Spleen (tissue), 13 donors: ENCODE measurements at places on chromosomes 5 and 9. TPM values are rescaled to one million over a fixed set of nuclear protein-coding genes. Genes with fewer than 3 reads are reported as not detected.

GRCh38 chr5:125295405-125295872 lies 549.0 kb upstream of the ZNF608 start:
- H3K4me3 ChIP-seq = no peak overlapping the region
- no peaks in the 10 kb centered on the region for H3K36me3 ChIP-seq
- DNase-seq = no peak

DNA sequence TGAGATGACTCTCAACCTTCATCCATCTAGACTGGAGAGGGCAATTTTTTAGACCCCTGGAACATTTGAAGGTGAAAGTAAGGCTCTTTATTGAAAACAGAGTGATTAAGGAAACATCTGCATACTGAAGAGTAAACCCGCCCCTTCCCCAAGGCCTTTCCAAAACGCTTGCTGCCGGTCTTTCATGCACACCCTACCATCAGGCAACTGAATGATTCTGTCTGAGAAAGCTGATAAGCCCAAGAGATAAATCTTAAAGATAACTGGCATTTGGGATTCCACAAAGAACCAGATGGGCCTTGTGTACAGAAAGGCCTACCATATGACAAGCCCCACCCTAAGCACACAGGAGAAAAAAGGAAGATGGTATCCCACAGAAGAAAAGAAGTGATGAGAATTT lies 54.4 kb upstream of the PIK3R1 start:
- H3K27ac ChIP-seq = no peak overlapping the region
- no peaks in the 10 kb centered on the region for H3K27me3 ChIP-seq
- no peak for DNase-seq
- H3K4me1 ChIP-seq = no peaks in the 10 kb centered on the region
- H3K4me3 ChIP-seq = no peak overlapping the region

- H3K4me3 ChIP-seq = no peak overlapping the region
- DNase-seq = no peak
- no peaks in the 10 kb centered on the region for H3K4me1 ChIP-seq
- no peak overlapping the region for H3K27ac ChIP-seq
- H3K27me3 ChIP-seq = no peaks in the 10 kb centered on the region
These were observed 457.1 kb downstream of the DTWD2 start for GRCh38 chr5:118531276-118531675.

- H3K27ac ChIP-seq = no peak overlapping the region
- no peak for DNase-seq
- H3K4me3 ChIP-seq = no peak overlapping the region
- no peaks in the 10 kb centered on the region for H3K4me1 ChIP-seq
- H3K27me3 ChIP-seq = no peaks in the 10 kb centered on the region
- H3K36me3 ChIP-seq = no peaks in the 10 kb centered on the region
These were observed 609.5 kb upstream of the NUDT12 start for GRCh38 chr5:104171958-104172690.

The GABRB2 gene
- total RNA-seq = 1.8 TPM
